ENCODE measurements at places on chromosomes 13 and 19. TPM values are rescaled to one million over a fixed set of nuclear protein-coding genes. Genes with fewer than 3 reads are reported as not detected.

OR10H3 gene
- total RNA-seq, result not detected

RXFP2 gene
- not detected for total RNA-seq

PSMC4 gene
- 114 TPM for total RNA-seq

LILRB1 gene
- 0.31 TPM for total RNA-seq

CGB1 gene
- total RNA-seq, result not detected

CNN1 gene
- total RNA-seq, result not detected
